Renal cortical epithelial cell (primary cell): ENCODE measurements at places on chromosomes 5 and 9.

- DNase-seq: peak; percentile 39
Measured at GRCh38 chr9:126558051-126558665, 55.6 kb upstream of the LMX1B start.

- no peak for DNase-seq
Measured at GRCh38 chr5:160166069-160166972, 47.1 kb upstream of the PWWP2A start.

DNA sequence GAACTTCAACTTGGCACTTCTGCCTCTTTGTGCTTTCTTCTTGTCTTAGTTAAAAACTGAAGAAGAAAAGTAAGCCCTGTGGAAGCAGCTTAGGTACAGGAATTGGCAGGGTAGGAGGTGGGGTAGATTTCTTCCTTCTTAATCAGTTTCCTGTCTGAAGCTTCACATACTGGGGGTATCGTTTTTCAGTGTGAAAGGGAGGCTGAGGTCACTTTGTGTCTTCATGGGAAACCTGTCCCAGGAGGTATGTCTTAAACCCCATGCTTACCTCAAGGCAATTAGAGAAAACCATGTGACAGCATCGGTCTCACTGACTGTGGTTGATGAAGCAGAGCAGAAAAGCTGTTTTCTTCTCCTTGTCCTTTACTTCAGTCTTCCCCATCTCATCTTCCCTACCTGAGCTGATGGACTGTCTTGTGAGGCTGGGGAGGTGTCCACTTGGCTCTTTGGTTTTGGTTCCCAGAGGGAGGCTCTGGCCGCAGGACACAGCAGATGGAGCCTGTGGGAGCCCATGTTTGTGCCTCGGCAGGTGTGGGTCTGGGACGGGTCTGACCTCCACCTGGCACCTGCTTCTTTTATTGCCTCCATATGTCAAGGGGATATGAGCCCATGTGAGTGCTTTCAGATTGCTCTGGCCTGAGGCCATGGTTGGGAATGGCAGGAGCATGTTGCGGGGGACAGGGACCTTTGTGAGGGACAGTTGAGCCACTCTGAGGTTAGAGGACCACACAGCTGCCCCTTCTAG lies 47.0 kb downstream of the SH3GL2 start:
- DNase-seq: peak; percentile 61

GRCh38 chr5:11148810-11149539 lies 387.9 kb upstream of the DAP start:
- peak; percentile 36 for DNase-seq

GRCh38 chr5:110896901-110897300 lies 158.1 kb downstream of the SLC25A46 start:
- no peak for DNase-seq
